ENCODE measurements at places on chromosomes 11 and 22.
A peak's percentile ranks its signal among the peaks of the same experiment; 100 is the strongest.

- no peak for DNase-seq
These were observed 24.7 kb downstream of the HIRA start for GRCh38 chr22:19406846-19407245.

DNA sequence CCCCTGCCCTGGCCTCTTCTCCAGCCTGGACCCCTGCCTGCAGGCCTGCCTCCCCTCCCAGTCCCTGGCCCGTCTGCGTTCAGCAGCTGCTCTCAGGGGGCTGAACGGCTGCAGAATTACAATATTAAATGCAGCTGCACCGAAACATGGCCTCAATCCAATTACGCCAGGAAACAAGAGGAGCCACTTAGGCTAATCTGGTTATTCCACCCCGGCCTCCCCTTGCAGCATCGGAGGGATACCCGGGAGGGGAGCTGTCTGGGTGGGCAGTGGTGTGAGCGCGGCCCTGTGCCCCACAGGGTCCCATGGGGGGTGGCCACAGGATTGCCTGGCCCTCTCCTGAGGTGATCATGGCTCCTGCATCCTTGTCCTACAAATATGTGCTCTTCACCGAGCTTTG lies 42.6 kb downstream of the FLRT1 start:
- no peak for DNase-seq

DNA sequence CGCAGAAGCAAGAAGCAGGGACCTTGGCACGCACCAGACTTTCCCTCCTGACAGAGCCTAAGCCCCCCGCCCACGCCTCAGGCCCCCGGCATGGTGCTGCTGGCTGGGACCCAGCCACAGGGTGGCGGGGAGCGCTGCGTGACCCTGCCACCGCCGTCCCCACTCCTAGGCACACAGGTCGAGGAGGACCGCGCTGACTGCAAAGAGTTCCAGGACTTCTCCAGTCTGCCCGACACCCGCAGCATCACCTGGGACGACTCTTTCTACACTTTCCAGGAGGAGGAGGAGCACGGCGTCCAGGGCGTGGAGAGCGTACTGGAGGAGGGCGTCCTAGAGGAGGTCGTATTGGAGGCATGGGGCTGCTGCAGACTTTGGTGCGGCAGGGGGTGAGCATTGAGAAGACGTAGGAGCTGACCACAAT lies 103.7 kb downstream of the TRIM51G start:
- no peak for DNase-seq

DNA sequence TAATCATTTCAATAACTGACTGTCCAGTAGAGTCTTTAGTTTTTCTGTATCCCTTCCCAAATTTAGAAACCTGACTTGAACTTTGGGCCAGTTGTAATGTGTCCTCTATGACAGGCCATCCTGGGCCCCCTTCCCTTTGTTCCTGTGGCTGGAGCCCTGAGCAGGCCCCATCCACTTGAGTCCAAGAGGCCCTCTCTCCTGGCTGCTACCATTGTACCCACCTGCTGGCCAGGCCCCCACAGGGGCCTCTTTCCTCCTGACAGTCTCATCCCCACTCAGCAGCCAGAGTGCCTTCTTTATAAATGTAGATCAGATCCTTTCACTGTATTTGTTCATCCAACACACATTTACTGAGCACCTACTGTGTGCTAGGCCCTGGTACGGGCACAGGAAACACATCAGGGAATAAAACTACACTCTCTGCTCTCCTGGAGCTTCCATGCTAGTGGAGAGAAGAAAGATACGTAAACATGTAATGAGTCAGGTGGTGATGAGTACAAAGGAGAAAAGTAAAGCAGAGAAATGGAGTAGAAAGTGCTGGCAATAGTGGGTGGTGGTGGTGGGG lies 2.7 kb upstream of the LRP5 start:
- no peak for DNase-seq

- DNase-seq: no peak
These were observed 109.0 kb upstream of the APOA1 start for GRCh38 chr11:116946414-116946813.

GRCh38 chr11:67465189-67465510 lies 3.9 kb downstream of the TMEM134 start:
- DNase-seq: no peak

DNA sequence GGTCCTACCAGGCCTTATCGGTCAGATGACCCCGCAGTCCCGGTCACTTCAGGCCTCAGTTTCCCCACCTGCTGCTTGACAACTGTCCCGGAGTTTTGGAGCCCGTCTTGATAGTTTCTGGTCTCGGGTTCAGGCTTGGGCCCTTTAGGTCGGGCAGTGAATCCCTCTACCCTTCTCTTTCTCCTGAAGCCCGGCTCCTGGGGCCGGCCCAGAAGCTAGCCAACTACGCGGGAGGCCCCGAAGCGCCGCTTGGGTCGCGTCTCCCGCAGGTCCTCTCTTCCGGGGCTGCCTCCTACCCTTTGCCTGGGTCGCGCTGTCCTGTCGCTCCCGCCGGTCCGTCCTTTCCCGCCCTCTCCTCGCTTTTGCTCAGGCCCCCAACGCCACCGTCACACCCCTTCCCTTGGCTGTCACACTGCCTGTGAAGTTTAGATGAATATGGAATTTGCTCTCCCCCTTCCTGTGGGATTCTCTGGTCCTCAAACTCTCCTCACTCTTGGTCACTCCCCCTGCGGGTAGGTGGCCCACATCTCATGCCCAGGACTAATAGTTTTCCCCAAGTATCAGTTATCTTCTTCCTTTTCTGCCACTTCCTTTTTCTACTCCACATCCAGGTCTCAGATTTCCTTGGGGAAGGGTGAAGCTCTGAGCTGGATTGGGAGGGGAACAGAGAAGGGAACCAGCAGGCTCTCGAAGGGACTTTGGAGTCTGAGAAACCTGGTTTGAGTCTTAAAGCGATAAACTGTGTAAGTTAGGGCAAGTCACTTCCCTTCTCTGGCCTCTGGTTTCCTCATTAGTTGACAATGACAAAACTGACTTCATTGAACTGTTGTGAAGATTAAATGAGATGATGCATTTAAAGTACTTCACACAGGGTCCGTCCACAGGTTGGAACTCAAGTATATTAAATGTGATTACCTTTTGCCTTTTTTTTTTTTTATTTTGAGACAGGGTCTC lies 790 bp downstream of the RAB1B start:
- no peak for DNase-seq

DNA sequence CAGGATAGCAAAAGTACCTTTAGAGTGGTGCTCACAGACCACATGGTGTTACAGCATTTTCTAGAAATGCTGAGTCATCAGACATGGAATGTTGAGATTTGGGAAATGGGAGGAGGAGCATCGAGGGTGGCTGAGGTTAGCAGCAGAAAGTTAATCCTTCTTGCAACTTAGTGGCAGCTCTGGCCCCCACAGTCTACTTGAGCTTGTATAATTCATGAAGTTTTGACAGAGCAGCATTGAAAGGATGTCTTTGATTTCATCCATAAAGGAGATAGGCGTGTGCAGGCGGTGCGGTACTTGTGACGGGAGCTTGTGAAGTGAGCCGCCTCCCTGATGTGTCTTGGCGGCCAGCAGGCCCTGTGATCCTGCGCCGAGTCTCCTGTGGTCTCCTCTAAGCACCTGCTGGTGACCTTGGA lies 330.5 kb downstream of the TBC1D22A start:
- DNase-seq: no peak

DNA sequence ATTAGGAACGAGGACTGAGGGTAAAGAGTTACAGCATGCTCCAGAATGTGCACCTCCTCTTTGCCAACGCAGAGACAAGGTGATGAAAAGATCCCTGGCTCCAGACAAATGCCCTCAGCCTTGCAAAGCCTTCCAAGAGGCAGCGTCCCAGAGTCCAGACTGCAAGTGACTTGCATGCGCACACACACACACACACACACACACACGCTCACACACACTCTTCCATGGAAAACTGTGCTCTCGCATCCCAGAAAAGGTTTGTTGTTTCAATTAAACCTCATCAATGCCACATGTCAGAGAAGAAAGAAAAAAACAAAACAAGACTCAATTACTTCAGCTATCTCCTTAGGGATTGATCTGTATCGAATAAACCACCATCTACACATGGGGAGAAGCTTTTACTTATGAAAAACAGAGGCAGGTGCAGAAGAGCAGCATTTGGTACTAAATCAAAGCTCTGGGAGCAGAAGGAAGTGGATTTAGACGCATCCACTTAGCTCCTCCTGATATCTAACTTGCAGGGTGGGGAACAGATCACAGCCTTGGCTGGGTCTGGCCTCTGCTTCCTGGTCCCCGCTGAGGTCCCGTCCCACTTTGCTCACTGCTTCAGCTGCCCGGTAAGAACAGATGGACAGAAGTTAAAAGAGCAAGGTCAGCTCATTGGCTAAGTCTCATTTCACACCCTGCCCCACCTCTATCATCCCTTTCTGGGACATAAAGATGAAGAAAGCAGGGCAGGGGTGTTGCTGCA lies 249.8 kb upstream of the BLID start:
- no peak for DNase-seq

GRCh38 chr11:114158421-114158820 lies 98.9 kb downstream of the ZBTB16 start:
- DNase-seq: no peak

GRCh38 chr22:36008565-36008964 lies 20.1 kb downstream of the RBFOX2 start:
- DNase-seq: no peak

DNA sequence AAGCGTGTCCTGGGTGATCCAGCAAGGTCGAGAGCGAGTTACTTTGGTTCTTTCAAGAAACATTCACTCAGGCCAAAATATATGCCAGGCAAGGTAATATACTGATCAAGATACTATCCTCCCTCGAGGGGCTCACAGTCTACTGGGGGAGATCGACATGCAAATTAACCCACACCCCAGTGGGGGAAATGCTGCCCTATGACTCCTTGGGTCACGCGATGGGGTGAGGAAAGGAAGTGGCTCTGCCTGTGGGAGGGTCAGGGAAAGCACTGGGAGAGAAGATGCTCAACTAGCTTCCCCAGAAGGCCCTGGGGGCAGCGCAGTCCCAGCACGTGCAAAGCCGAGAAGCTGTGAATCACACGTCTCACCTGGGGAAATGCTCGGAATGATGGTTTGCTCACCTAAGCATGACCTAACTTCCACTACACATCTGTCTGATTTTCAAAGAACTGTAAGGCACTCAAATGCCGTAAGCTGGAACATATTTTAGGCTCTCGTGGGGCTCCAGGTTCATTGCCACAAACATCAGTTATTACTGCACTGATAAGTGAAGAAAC lies 130.7 kb downstream of the RCN1 start:
- DNase-seq: no peak

GRCh38 chr11:8202516-8203413 lies 33.9 kb upstream of the RIC3 start:
- DNase-seq: no peak

GRCh38 chr11:131447277-131447815 lies 76.9 kb downstream of the NTM start:
- no peak for DNase-seq

GRCh38 chr22:45314054-45314721 lies 4.5 kb downstream of the FAM118A start:
- DNase-seq: no peak

DNA sequence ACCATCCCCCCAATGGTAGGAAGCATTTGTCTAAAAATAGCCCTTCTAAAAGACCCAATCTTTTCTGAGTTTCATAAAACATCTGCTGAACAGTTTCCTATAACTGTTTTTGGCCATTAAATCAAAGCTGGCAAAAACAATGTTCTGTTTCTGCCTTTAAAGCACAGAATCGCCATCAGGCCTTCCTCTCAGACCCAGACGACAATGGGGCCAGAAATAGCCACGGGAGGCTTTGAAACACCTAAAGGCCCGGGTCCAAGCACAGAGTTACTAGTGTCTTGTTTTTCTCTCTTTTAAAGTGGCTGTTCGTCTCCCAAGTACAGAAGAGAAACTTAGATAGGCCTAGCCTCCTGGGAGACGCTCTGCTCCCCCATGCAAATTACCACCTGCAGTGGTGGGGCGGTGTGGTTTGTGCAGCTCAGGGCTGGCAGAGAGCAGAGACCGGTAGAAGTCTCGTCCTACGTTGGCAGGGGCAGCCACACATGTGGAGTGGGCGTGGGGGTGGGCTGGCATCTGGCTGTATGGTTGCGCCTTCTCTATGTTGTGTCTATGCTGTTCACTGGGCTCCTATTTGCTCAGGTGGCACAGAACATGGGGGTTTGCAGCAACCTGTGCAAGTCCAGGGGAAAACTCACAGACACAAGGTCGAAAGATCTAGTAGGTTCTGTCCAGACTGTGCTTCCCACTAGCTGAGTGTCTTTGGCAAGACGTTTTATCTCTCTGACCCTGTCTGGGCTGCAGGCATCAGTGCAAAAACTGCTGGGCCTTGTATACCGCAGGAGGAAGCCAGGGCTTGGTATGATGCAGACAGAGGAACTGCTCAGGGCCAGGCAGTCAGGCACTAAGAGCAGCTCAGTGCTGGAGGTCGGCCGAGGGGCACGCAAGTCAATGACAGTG lies 23.6 kb upstream of the ETS1 start:
- peak; percentile 55 for DNase-seq

DNA sequence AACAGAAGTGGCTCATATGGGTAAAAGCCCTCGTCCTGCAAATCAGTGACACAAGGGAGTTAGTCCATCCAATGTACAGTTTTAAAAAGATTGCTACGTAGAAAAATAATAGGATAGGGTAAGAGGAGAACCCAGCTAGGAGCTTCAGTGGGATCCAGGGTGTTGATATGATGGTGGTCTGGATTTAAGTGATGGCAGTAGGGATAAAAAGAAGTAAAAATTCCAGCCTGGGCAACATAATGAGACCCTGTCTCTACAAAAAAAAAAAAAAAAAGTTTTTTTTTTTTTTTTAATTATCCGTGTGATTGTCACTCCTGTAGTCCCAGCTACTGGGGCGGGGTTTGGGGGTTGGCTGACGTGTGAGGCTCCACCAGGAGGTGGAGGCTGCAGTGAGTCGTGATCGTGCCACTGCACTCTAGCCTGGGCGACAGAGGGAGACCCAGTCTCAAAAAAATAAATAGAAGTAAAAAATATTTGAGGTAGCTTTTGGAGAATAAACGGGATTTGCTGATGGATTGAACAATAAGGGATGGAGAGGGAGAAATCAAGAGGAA lies 7.0 kb upstream of the L3MBTL2 start:
- DNase-seq: peak; percentile 65

- peak; percentile 86 for DNase-seq
These were observed 14.1 kb downstream of the C11orf24 start for GRCh38 chr11:68257477-68258362.

GRCh38 chr11:92204731-92205130 lies 19.9 kb upstream of the FAT3 start:
- DNase-seq: no peak

Data from activated naive CD8-positive, alpha-beta T cell treated with anti-CD3 and anti-CD28 coated beads for 36 hours (primary cell).